Activated CD4-positive, alpha-beta T cell treated with anti-CD3 and anti-CD28 coated beads, Interleukin-2, amount 10 ng/mL, durations not matched to agents 24 days and 14 days (primary cell): ENCODE measurements at places on chromosomes 12 and 14.

DNA sequence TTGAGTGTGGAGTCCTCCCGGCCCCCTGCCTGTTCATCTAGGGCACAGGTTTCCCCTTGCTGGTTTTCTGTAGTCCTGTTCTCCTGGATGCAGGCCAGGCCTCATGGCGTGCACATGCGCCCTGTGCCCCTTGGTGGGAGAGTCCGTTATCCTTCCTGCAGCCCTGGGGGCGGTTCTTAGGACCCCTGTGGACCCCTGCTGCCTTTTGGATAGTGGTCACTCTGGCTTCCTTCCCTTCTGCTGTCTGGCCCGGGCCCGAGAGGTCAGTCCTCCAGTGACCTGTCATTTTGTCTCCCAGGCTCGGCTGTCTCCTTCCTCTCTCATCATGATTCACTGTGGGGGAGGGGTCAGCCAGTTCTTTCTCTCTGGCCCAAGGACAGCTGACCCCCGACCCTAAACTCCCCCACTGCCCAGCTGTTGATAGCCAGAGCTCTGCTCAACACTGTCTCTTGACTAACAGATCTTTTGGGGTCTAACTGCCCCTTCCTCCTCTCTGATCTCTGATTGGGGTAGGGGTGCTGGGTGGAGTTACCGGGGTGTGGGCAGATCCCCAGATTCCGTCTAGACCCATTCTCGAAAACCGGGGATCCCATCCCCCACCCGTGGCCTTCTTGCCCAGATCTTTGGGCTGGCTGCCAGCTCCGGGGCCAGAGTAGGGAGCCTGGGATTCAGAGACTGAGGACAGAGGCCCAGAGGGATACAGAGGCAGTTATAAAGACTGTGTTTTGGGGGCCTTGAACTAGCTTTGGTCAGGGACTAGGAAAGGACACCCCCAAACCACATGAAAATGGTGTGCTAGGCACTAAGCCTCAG, 7.0 kb downstream of the CCND2 start:
- peaks cover 92% of the 10 kb centered on the region for H3K36me3 ChIP-seq
- DNase-seq, result no peak
- H3K4me3 ChIP-seq, result peak overlapping the region; percentile 70
- peak overlapping the region; percentile 76 for H3K27ac ChIP-seq

DNA sequence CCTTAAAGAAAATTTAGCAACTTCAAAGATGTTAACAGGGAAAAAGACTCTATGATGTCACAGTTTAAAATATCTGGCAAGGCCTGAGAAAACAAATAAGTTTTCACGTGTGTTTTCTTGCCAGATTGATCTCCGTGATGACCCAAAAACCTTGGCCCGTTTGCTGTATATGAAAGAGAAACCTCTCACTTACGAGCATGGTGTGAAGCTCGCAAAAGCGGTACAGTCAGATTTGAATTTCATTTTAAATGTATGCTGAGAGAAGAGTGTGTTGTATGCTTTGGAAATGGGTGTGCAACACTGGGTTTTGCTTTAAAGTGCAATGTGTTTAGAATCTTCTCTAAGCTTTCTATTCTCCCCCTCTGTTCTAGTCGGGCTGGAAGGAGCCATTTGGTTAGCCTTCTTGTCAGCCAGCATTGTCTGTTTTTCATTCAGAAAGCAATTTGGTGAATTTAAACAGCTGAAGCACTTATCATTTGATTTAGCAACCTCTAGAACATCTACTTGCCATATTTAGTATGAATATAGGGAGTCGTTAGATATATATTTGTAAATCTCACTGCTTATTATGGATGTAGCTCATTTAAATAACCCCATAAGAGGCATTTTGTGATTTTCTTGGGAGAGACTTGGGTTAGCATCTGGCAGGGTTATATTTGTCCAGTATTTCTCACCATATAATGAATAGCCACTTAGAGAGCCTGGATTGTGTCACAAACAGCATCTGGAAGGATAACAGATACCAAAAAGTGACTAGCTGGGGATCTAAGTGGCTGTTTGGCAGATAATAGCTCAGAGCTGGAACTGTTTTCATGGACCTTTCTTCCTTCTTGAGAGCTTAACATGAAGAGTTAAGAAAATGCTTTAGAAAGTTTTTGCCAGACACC, 35.5 kb downstream of the GPHB5 start:
- no peak overlapping the region for H3K4me3 ChIP-seq
- H3K27me3 ChIP-seq, result peaks cover 4% of the 10 kb centered on the region
- no peaks in the 10 kb centered on the region for H3K4me1 ChIP-seq
- no peaks in the 10 kb centered on the region for H3K36me3 ChIP-seq

DNA sequence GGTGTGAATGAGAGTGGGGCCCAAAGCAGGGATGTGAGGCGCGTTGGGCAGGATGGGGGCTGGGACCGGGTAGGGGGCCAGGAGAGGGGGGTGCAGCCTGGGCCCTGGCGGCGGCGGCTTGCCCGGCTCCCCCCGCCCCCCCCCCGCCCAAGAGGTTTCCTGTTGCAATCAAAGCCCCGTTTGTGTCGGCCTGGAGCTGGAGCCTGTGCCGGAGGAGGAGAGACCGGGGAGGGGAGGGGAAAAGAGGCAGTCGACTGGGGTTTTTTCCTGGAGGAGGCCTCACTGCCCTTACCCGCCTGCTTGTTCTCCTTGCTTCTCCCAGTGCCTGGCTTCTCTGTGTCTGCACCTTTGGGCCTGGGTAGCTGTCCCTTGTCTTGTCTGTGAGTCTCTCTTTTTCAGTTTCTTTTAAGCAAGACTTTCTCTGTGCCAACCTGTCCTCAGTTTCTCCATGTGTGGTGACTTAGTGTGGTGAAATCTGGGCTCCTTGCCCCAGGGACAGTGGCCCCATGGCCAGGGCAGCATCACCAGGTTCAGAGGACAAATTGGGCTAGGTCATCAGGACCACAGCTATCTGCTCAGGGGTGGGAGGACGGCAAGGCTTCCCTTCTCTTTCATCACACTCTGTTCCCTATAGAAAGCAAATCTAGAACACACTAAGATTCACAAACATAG, 8.5 kb downstream of the RARG start:
- H3K4me3 ChIP-seq, result peak overlapping the region; percentile 78
- H3K27me3 ChIP-seq, result peaks cover 1% of the 10 kb centered on the region
- peaks cover 68% of the 10 kb centered on the region for H3K4me1 ChIP-seq

GRCh38 chr12:32117316-32117715, 10.7 kb downstream of the BICD1 start:
- no peak for DNase-seq
- no peak overlapping the region for H3K27ac ChIP-seq
- peaks cover 11% of the 10 kb centered on the region for H3K4me1 ChIP-seq
- peaks cover 2% of the 10 kb centered on the region for H3K36me3 ChIP-seq
- no peak overlapping the region for H3K4me3 ChIP-seq
- H3K27me3 ChIP-seq, result no peaks in the 10 kb centered on the region

- H3K27me3 ChIP-seq, result peaks cover 3% of the 10 kb centered on the region
- no peak overlapping the region for H3K27ac ChIP-seq
- no peaks in the 10 kb centered on the region for H3K36me3 ChIP-seq
- no peaks in the 10 kb centered on the region for H3K4me1 ChIP-seq
- no peak overlapping the region for H3K4me3 ChIP-seq
Observed at GRCh38 chr14:76109087-76109880, 42.4 kb upstream of the GPATCH2L start.
